ENCODE measurements at places on chromosomes 12 and 14. TPM values are rescaled to one million over a fixed set of nuclear protein-coding genes. Genes with fewer than 3 reads are reported as not detected.

Gene FGF6
- not detected for total RNA-seq

Gene APOF
- total RNA-seq: not detected

Gene OAS2
- 5.6 TPM for total RNA-seq

Gene TPPP2
- total RNA-seq: not detected

Gene MBIP
- 13.9 TPM for total RNA-seq

Gene GZMH
- total RNA-seq: not detected

Gene NXPH4
- 1.6 TPM for total RNA-seq

Gene PLBD1
- total RNA-seq: 10.0 TPM

Gene NKX2-1
- not detected for total RNA-seq

Gene C12orf76
- total RNA-seq: 9.5 TPM

Gene NEUROD4
- not detected for total RNA-seq

Gene DPF3
- 10.4 TPM for total RNA-seq

Gene YLPM1
- 44.5 TPM for total RNA-seq

Gene GNB3
- 3.9 TPM for total RNA-seq

Gene NRDE2
- 12.1 TPM for total RNA-seq

Gene CLEC1A
- total RNA-seq: not detected

Gene RTL1
- not detected for total RNA-seq

All from fibroblast of villous mesenchyme (primary cell).